ENCODE measurements at places on chromosomes 3 and 15.

DNA sequence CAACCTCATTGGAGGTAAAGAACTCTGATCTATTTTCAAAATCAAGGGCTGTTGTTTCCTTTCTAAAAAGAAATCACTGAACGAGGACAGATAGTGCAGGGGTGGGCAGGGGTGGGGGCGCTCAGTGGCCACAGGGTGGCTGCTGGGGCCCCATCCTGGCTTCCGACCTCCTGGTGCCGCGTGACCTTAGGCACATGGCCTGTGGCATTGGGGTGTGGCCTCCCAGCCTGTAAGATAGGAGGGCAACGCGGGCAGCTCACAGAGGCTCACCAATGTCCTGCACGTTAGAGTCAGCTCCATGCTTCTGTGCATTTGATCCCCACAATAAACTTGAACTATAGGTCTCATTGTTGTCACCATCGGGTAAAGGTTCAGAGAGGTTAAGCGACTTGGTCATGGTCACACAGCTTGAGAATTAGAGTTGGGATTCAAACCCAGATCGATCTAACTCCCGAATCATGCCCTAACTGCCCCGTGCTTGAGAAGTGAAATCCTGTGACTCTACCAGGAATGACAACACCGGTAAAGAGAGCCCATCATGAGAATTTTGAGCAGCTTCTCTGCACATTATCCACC, 148.0 kb upstream of the SLC6A11 start:
- DNase-seq: no peak

DNA sequence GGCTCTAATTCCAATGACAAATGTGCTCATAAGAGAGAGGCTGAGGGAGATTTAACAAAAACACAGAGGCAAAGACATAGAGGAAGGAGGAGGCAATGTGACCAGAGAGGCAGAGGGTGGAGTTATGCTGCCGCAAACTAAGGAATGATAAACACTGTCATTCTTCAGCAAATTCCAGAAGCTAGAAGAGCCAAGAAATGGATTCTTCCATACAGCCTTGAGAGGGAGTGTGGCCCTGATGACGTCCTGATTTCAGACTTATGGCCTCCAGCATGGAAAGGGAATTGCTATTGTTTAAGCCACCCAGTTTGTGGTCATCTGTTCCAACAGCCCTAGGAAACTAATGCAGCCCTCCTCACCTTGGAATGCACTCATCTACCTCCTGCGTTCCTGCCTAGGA, 30.5 kb downstream of the CD47 start:
- DNase-seq: no peak

GRCh38 chr15:68994149-68994548, 20.3 kb upstream of the NOX5 start:
- DNase-seq: no peak

DNA sequence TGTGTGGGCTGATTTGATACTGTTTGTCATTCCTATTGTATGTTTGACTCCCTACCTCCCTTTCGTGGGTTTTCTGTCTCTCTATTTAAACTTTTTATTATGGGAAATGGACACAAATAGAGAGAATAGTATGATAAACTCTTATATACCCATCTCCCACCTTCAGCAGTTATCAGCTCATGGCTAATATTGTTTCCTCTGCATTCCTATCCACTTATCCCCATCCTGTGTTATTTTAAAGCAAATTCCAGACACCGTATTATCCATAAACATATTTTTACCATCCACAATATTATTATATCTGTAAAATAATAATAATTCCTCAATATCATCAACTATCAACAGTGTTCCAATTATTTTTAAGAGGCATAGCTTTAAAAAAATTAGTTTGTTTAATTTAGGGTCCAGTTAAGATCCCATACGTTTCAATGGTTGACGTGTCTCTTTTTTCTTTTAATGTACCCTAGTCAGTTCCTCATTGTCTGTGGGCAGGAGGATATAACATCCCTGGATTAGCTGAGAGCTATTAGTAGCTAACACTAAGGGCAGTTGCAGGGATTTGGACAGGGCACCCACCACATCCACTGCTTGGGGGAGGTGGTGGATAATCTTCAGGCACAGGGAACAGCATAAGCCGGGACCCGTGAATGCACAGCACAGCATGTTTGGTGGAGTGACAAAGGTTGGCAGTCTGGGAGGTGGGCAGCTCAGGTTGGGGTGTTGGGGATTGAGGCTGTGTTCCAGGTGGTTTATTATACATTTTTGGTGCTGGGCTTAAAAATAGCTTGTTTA, 23.5 kb downstream of the PLCL2 start:
- DNase-seq: no peak

DNA sequence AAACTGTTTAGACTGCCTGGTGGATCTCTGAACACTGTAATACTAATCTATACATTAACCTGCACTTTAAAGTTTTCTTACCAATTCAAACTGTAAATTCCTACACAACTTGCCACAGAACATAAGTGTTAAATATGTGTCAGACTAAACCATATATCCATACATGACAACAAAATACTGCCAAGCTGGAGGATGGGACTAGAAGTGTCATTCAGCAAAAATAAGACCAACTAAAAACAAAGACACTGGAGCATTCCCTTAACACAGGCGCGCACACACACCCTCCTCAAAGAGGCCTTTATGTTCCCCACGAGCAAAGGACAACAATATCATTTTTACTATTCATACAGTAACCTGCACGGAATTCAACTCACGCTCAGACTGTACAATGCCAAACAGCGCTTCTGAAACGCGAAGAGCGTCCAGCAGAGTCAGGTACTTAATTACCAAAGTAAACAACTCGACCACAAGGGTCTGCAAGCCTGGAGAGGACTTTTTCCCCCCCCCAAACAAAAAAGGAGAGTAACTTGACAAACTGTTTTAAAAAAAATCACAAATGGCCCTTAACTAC, 1.1 kb downstream of the DCUN1D1 start:
- DNase-seq: no peak

GRCh38 chr15:40830884-40831283, 2.4 kb upstream of the PPP1R14D start:
- peak; percentile 53 for DNase-seq

DNA sequence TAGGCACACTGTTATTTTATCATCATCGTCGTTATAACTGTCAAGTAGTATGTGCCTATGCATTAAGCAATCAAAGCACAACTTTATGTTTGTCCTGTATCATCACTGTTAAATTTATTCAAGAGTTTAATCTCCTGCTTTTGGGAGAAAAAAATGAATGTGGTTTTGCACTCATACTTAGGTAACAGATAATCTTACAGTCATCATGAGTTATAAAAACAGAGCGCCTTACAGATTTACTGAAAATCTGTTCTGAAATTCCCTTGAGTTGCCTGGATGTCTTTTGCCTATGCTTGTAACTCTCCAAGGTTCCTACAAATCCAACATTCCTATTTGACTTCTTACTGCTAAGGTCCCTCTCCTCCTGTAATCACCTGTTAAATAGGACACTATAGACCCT, 307.3 kb downstream of the ZIC4 start:
- no peak for DNase-seq

GRCh38 chr15:77024273-77025082, 29.6 kb downstream of the PSTPIP1 start:
- no peak for DNase-seq

- no peak for DNase-seq
These were observed 110.7 kb downstream of the LRRC49 start for GRCh38 chr15:71003319-71003718.

DNA sequence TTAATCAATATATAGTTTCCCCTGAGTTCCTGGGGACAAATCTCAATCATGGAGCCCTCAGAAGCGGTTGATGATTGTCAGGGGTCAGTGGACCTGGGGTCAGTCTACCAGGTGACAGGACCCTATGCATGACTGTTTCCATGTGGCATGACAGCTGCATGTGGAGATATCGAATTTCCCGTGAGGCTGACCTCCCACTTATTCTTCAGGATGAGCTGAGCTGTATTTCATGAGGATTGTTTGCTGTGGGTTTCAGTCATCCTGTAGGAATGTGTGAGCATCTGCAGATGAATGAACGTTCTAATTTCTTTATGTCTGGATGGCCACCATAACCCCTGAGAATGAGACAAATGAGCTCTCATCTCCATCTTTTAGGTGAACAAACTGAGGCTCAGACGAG, 93.0 kb upstream of the HES1 start:
- DNase-seq: no peak

GRCh38 chr3:152198665-152199064, 70.1 kb upstream of the MBNL1 start:
- DNase-seq: no peak

DNA sequence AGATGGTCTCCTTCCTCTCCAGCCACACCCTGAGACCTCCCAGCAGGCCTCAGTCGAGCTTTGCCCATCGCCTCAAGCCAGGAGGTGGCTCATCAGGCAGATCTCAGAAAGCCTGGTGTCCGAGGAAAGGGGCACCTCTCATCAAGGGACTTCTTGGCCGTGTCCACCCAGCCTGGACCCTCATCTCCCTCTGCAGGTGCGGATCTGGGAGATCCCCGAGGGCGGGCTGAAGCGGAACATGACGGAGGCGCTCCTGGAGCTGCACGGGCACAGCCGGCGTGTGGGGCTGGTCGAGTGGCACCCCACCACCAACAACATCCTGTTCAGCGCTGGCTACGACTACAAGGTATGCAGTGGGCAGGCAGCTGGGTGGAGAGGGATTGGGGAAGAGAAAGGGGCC, 110.2 kb downstream of the ANP32A start:
- no peak for DNase-seq

DNA sequence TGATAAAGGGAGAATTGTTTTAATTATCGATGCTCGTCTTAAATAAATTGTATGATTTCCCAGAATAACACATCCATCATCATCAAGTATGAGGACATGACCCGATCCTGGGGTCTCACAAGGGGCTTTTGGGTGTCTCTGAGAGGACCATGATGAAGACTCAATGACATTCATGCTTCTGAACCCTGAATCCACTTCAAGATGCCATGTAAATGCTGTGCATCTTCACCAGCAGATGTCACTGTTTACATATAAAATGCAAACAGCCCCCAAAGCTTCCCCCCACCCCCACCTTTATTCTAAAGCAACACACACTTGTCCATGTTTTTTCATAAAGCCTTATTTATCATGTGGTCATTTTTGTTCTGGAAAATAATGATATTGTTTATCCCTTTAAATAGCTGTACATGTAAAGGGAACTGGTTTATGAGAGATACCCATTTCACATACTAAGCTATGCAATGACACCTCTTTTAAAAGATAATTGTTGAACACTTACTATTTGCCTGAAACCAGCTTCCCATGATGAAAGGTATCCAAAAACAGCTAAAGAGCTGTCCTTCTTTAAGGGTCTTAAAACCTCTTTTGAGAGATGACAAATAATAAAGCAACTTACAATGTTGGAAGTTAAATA, 69.7 kb upstream of the UBE3A start:
- DNase-seq: no peak

DNA sequence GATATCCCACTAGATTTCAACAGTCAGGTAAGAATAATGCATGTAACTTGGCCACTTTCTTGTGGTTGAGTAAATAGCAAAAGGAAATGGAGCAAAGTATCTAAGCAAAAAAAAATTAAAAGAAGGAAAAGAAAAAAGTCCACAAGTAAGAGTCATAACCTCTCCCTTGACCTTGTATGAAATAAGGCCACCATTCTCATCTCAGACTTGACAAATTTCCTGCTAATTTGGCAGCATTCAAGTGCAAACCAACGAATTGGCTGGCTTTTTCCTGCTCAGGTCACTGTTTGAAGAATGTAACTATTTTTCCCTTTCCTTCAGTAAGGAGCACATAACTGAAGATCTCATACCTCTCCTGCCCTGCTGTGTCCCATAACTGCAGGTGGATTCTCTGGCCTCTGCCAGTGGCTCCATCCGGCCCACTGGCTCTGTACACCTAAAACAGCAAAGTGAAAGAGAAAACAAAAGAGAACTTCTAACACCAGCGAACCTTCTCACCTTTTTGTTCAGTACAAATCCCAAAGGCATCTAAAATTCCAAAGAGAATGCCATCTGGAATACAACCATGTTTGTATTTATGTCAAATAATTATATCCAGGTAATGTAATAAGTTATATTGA, 33.4 kb upstream of the RSL24D1 start:
- DNase-seq: no peak

- no peak for DNase-seq
These were observed 28.5 kb upstream of the SLC6A6 start for GRCh38 chr3:14373753-14374376.

DNA sequence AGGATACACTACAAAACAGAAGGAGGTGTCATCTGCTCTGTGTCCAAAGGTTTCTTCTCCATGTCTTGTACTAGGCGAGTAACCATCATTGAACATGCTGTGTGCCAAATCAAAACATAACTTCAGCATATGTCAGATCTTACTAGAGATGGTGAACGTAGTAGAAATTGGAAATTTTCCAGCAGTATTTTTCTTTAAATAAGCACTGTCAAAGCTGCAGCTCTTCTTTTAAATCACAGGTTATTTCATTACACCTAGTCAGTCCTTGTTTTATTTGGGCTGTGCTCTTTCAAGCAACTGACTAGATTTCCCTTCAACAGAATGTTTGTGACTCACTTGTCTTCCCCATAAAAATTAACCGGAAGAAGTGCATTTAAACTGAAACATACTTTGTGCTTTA, 46.5 kb downstream of the MSL2 start:
- DNase-seq: no peak

GRCh38 chr15:57227899-57228298, 148.4 kb upstream of the CGNL1 start:
- DNase-seq: no peak

DNA sequence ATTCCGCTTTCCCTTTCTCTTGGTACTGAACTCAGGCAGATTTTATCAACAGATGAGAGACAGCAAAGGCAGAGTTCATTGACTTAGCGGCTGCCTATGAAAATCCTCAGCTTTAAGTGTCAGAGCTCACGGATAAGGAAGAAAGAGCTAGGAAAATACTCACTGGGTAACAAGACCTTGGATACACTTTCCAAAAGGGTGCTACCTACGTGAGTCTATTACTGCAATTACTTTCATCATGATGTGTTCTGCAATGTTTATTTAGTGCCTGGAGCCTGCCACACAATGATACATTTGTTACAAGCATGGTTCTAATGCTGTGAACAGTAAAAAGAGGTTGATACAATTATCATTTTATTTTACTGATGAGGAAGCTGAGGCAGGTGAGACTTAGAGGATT, 177.5 kb downstream of the GRM7 start:
- no peak for DNase-seq

DNA sequence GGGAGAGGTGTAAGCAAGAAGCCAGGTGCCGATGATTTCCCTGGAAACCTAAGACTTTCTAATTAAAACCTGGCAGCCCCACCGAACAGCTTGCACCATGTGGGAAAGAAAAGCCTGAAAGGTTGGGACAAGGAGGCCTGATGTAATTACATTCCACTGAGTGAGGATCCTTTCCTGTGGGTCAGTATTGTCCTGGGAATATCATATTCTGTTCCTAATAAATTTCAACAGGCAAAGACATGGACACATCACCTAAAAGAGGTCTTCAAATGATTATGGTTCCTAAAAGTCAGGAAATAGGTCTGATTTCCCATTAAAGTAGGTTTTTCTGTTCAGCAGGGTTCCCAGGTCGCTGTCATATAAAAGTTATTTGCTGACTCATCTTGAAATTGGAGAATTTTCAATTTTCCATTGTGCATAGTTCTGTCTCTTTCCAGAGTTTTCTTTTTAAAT, 58.5 kb downstream of the DUT start:
- DNase-seq: no peak

Measured in NCI-H1417 treated with DMSO at 0.1 percent for 48 hours (cell line).